Epithelial cell of proximal tubule (primary cell): ENCODE measurements at places on chromosomes 7 and 10. TPM values are rescaled to one million over a fixed set of nuclear protein-coding genes. Genes with fewer than 3 reads are reported as not detected.

The CHAT gene
- not detected in 2 replicates for total RNA-seq

The CNPY1 gene
- total RNA-seq = not detected in 2 replicates

The CARD11 gene
- total RNA-seq = 18.7 and 22.9 TPM in 2 replicates

The ELOVL3 gene
- 0.06 and 0.07 TPM in 2 replicates for total RNA-seq

The TEX36 gene
- total RNA-seq = not detected in 2 replicates

The VWDE gene
- total RNA-seq = 0.12 and 0.29 TPM in 2 replicates

The VPS37D gene
- 4.1 and 12.2 TPM in 2 replicates for total RNA-seq

The AKR1C1 gene
- 1.0 and 1.6 TPM in 2 replicates for total RNA-seq

The IDE gene
- total RNA-seq = 19.6 and 24.8 TPM in 2 replicates

The KLF6 gene
- total RNA-seq = 52.6 and 88.1 TPM in 2 replicates

The SEPHS1 gene
- 38.2 and 83.9 TPM in 2 replicates for total RNA-seq

The WDFY4 gene
- total RNA-seq = not detected in 2 replicates

The ITGB8 gene
- 58.6 and 121 TPM in 2 replicates for total RNA-seq

The GDF10 gene
- not detected in 2 replicates for total RNA-seq

The LGI1 gene
- not detected in 2 replicates for total RNA-seq

The PRLHR gene
- total RNA-seq = not detected in 2 replicates

The GALNT17 gene
- 0.12 TPM in 1 of 2 replicates, not detected in the other for total RNA-seq

The KIFBP gene
- total RNA-seq = 51.4 and 69.2 TPM in 2 replicates

The PNLIPRP2 gene
- total RNA-seq = not detected in 2 replicates

The NEBL gene
- 0.65 and 4.6 TPM in 2 replicates for total RNA-seq

The TUBAL3 gene
- total RNA-seq = not detected in 2 replicates

The PLEKHS1 gene
- total RNA-seq = not detected in 2 replicates

The TRIL gene
- 0.06 and 0.80 TPM in 2 replicates for total RNA-seq

The IGFBP1 gene
- total RNA-seq = 4.6 and 16.5 TPM in 2 replicates

The INMT gene
- total RNA-seq = 0.81 TPM in 1 of 2 replicates, not detected in the other

The OR2A7 gene
- total RNA-seq = 2.0 and 8.0 TPM in 2 replicates

The GRM3 gene
- total RNA-seq = not detected in 2 replicates

The C10orf62 gene
- total RNA-seq = 0.12 TPM in 1 of 2 replicates, not detected in the other

The ARHGAP22 gene
- total RNA-seq = 11.2 and 24.5 TPM in 2 replicates

The PILRA gene
- total RNA-seq = not detected in 2 replicates

The PHF14 gene
- 16.7 and 23.2 TPM in 2 replicates for total RNA-seq

The PLA2G12B gene
- not detected in 2 replicates for total RNA-seq

The MSS51 gene
- 0.80 and 1.1 TPM in 2 replicates for total RNA-seq

The ABLIM1 gene
- 12.4 and 30.2 TPM in 2 replicates for total RNA-seq
